ENCODE measurements at places on chromosomes 2 and 18.

DNA sequence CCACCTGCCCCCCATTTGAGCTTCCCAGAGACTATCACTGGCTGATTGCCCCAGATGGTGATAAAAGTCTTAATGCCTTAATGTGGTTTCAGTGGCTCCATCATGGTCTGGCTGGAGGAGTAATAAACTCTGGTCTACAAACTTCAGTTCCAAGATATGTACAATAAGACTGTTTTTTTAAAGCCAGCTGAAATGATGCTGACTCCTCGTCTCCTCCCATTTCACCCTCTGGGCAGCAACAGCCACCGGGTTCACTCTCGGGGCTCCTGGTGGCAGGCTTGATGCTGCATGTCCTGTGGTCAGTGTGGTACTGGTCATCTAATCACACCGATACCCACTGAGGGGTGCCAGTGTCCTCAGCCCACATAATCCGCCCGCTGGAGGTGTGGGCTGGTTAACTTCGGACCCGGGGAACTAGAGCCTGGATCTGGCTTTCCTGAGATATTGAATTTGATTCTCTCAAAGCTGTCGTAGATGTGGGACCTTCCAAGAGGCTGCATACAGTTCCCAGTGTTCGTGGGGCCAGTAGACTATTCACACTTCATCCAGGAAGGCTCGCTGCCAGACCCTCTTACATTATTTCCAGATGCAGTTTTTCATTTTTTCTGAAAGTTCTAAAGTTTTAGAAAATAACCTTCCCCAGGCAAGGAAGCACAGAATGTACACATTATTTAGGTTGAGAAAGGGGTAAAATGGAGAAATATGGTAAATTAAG, 95.3 kb downstream of the GALR1 start:
- DNase-seq = no peak

GRCh38 chr18:24502667-24503523, 42.5 kb downstream of the HRH4 start:
- DNase-seq = no peak

GRCh38 chr2:148201075-148202004, 180.4 kb downstream of the MBD5 start:
- peak; percentile 27 for DNase-seq

DNA sequence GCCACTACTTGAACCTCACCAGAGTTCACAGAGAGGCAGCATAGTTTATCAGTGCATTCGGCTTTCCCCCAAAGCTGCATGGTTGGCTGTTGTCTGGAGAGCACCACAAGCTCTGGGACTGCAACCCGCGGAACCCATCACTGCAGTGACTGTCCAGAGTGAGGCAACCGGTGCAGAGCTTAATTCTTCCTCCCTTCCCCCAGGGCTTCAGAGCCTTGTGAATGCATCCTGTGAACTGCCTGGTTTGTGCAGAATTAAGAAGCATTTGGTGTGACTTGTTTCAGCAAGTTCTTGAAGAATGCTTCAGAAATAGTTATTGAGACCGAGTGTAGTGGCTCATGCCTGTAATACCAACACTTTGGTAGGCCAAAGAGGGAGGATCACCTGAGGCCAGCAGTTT, 99.2 kb upstream of the FOSL2 start:
- no peak for DNase-seq

DNA sequence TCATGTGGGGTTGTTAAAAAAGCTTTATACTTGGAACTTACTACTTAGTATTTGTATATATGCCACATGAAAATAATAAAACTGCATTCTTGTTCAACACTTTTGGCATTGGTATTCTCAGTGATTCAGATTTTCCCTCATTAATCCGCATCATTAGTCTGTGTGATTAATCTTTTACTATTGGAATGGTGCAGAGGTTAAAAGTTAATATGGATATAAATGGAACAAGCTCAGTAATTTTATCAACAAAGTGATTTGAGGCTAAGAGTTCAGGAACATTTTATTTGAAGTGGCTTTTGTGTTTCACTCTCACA, 45.4 kb upstream of the REG3G start:
- DNase-seq = no peak

- no peak for DNase-seq
Measured at GRCh38 chr2:127698553-127699355, 2.5 kb upstream of the SFT2D3 start.

DNA sequence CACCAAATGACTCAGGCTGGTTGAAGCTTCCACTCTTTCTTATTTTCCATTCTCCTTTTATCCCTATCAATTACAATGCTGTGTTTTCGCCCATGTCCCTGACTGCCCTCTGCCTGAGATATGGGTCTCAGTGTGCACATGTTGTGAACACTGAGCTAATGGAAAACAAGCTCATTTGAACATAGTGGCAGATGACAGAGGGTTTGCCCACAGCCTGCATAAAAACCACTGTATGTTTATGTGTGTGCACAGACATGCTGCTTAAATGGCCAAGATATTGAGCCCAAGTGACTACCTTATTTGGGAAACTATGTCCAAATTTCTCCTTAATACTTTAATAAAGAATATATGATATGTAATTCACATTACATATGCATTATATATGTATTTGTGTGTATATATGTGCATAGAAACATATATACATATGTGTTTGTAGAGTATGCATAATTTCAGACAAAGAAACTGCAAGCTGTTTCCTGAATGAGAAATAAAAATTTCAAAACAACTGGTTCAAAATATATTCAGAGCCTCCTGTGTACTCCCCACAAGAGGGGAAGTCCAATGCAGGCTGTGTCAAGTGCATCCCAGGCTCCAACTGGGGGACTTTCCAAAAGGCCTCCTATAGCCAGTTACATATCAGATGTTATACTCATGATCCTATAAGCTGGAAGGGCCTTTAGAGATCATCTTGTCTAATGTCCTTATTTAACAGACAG, 92.7 kb upstream of the CD302 start:
- DNase-seq = no peak

- DNase-seq = no peak
Measured at GRCh38 chr2:196887431-196887830, 39.1 kb downstream of the PGAP1 start.

DNA sequence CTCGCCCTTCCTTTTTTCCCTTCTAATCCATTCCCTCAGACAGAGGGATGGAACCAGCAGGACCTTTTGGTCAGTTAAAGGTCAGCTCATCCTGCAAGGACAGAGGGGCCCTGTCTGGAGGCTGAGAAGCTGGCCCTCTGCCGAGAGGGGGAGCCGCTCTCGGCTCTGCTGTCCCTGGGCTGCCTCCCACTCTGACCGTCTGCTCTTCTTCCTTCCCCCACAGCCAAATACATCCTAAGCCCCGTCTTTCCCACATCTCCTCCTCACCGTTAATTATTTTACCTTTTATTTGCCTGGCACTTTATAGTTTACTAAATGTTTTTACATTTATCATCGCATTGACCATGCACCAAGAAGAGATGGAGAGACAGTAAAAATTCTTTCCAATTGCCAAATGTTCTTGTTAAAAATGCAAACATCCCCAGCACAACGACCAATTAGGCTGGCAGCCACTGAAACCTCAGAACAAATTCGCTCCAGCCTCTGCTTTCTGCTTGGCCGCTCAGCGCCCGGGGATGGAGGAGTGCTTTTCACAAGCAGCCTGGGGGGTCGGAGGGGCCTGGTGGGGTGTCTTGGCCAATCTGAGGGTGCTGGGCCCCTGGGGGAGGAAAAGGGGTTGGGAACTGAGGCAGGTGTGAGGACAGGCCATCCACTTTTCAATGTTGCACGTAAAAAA, 123.7 kb downstream of the TNS1 start:
- no peak for DNase-seq

GRCh38 chr2:53087874-53088461, 679.6 kb upstream of the CHAC2 start:
- DNase-seq = no peak

- no peak for DNase-seq
Measured at GRCh38 chr2:209565896-209566582, 142.2 kb downstream of the MAP2 start.

DNA sequence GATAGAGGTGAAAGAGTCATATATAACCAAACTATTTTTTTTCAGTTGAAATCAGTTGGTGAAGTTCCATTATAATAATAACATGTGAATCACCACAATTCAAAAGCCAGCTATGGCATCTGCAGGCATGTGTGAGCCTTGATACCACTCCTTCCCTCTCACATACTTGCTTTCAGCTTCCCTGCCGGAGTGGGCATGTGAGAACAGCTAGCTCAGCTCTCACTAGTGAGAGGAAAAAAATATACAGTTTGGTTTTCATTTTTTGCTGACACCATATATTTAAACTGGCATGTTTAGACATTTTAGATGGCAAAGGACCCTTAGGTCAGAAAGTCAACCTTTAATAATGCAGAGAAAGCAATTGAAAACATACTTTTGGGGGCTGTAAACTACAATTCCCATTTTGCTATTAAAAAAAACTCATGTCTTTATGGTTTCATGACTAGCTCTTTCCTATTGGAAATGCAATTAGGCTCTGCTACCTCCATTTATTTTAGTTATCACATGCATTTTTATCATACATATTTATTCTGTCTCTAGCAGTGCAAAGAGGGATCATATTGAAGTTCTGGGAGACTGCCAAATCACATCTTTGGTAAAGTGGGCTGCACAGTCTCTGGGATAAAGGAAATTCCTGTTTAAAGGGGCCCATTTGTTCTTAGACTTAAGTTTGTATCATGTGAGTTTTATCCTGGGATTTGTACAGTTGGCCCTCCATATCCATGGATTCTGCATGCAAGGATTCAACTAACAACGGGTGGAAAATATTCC, 33.2 kb upstream of the SLC40A1 start:
- no peak for DNase-seq

DNA sequence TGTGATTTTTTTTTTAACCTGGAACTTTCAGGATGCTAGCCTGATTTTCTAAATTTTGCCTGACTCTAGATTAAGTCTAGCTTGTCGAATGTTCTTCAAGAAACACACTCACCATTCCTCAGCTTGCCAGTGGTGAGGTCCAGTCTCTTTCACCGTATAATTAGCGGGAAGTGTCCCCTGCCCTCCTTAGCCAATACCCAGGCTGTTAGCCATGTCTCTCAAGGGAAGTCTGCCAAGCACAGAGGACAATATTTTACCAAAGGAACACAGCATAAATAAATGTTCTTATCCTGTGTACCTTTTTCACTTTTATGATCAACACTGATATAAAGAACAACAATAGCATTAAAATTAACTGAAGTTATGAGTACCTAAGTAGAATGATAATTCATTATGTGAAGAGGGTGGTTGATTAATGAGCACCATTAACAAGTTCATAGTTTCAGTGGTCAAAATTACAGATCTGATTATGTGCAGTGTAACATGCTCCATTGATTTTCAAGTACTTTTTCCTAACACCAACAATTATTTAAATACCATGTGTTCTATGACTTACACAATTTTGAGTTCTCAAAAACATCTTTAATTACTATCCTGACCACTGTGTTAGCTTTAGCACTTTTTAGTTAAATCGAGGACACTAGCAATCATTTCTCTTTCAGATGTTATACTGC, 445.8 kb upstream of the RAB12 start:
- no peak for DNase-seq

- no peak for DNase-seq
Measured at GRCh38 chr2:48066000-48066399, 159.7 kb upstream of the FBXO11 start.

DNA sequence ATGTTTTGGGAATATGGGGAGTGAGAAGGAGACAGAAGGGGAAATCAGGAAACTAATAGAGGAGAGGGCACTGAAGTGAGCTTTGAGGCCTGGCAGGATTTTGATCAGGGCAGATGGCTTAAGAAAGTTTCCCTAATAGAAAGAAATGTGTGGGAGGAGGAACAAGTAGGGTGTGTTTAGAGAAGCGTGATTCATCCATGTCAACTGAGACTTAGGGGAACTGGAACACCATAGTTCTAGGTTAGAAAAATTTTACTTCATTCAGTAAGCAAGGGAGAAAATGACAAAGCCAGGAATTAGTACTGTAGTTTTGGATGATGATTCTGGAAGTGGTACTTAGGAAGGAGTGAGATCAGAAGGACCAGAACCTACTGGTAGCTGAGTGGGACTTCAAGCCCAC, 296.0 kb downstream of the PLCL1 start:
- no peak for DNase-seq

- no peak for DNase-seq
Measured at GRCh38 chr2:190840569-190841172, 40.0 kb upstream of the GLS start.

DNA sequence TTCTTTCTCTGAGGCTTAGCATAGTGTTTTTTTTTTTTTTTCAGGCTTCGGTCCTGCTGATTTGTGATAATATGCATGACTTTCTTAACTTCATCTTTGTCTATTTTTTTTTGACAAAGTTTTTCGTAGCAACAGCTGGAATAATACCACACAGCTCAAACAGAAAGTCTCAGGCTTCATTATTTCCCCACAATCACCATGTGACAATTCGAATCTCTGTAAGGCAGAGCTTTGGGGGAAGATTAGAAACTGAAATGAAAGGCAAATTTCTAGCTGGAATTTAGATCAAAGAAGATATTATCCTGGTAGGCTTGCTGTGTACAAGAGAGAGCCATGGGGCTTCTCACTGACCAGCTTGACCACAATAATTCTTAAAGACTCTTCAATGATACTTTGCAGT, 12.2 kb upstream of the CD28 start:
- DNase-seq = no peak

DNA sequence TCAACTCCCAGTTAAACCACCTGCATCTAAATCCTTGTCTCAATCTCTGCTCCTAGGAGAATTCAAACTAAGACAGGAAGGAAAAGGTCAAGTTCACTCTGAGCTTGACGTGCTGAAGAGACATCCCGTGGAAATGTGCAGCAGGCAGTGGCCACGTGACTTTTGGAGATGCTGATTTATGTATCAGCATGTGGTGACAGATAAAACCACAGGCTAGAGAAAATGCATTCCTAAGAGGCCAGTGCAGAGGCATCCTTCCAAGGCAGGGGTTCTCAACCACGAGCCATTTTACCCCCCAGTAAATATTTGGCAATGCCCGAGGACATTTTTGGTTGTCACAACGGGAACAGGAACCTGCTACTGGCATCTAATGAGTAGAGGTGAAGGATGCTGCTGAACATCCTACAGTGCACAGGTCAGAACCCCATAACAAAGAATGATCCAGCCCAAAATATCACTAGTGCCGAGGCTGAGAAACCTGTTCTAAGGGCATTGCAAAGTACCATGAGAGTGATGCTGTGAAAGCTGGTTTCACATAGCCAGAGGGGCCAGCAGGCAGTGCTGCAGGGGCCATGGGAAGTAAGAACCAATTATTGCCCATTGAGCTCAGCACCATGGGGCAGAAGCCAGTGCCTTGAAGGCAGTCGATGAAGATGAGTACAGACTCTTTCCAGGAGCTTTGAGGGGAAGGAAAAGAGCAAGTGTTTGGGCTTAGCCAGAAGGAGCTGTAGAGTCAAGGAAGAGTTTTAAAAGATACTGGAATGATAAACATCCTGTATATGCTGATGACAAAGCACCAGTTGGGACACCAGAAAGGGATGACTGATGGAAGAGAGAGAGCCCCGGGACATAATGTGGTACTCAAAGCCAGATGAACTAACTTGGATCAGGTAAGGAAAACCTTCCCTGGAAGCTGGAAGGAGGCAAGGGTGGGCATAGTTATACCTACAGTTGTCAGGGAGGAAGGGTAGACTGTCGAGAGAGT, 174.6 kb downstream of the HAUS1 start:
- DNase-seq = no peak

All from stimulated activated CD4-positive, alpha-beta T cell treated with anti-CD3 and anti-CD28 coated beads, Interleukin-4, amount 100 ng/mL, for 4 hours (primary cell).